ENCODE measurements at places on chromosomes 2 and 18.

DNA sequence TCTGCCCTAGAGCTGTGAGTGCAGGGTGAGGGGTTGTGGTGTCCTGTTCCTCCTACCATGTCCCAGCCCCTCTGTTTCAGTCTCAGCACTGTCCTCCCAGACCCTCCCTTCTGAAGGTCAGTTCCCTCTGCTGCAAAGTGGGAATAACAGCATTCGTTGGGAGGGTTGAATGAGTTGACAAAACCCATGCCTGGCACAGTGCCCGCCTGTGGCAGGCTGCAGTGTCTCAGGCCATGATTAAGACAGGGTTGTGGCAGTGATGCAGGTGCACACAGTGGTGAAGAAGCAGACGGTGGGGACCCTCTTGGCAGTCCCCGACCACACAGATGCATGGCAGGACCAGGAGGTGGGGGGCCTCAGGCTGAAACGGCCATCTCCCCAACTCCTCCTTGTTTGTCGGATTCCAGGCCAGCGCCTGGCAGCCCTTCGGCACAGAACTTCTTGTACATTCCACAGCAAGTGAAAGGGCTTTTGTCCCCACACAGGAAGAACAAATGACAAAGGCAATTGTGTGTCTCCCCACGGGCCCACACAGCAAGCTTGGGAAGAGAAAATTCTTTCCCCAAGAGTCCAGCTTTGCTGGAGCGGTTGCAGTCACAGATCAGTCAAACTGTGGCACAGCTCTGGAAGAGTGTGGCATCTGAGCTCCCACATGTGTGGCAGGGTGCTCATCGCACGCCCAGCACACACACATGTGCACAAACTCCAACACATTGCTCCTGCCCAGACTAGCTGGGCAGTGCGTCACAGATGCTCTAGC, 92.0 kb upstream of the MSH2 start:
- DNase-seq, result no peak

- DNase-seq, result no peak
These were observed 130.6 kb downstream of the FMNL2 start for GRCh38 chr2:152465541-152465940.

DNA sequence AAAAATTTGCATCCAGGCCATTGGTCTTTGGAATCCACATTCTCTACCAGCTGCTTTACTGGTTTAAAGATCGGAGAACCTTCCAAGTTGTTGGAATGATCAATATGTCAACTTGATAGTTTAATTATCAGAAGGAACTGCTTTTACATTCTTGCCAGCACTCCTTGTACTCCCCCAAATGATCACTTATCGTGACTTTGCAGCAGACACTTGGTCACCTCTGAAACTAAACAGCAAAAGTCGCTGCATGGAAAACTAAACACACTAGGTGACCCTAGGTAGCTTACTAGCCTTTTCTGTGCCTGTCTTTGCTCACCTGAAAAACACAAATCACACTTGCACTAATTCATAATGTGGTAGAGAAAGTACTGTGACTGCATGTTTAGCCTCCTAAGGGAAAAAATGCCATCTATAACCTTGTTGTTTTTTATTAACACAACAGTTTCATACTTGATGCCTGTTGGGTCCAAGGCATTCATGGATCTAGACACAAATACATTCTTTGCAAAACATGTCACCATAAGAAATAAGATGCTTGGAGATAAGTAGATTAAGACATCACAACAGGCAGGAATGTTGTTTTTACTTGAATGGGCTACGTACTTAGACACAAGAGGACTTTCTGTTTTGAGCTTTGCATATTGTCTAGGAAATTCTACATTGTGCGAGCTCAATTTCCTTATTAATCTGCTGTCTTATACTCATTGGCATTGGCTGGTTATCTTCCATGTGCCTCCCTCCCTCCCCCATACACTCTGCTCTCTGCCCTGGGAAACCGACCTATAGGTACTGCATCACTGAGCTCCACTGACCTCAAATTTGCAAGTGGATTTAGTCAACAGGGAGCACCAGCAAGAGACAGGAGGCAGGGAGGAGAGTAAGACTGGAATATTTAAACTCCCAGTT, 219.1 kb upstream of the STK17B start:
- no peak for DNase-seq

DNA sequence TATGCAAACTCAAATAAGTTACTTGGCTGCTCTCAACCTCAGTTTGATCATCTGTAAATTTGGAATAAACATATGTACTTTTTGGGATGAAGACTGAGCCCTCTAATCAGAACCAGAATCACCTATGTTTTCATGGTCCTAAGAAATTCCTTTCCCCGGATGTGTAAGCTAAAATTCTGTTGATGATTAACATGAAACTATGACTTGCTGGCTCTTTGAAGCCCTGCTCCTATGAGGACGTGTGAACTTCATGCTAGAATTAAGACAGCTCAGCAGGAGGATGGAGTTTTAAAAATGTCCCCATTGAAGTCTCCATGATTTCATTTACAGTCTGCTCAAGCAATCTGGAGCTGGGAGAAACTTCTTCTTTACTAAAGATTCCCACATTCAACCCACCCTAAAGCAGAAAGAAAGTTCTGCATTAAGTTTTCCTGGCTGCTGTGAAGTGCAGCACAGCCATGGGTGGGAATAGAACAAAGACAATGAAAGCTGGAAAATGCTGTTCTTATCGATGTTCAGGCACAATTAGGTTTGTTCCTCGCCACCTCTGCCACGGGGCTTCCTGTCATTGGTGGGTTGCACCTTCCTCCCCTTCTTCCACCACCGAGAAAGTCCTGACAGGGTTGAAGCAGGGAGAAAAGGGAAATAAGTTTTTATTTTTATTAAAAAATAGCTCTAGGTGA, 50.9 kb downstream of the ADCYAP1 start:
- DNase-seq, result no peak

GRCh38 chr2:241128266-241128665, 21.0 kb downstream of the PASK start:
- DNase-seq, result no peak

GRCh38 chr18:57621246-57621604, 411 bp downstream of the NARS1 start:
- DNase-seq, result no peak

GRCh38 chr2:238420878-238421694, 5.6 kb upstream of the ASB1 start:
- no peak for DNase-seq

All from adrenal gland (tissue), 19 donors.